Thyroid gland (tissue), 4 donors: ENCODE measurements at places on chromosomes 4 and X. TPM values are rescaled to one million over a fixed set of nuclear protein-coding genes. Genes with fewer than 3 reads are reported as not detected.

DNA sequence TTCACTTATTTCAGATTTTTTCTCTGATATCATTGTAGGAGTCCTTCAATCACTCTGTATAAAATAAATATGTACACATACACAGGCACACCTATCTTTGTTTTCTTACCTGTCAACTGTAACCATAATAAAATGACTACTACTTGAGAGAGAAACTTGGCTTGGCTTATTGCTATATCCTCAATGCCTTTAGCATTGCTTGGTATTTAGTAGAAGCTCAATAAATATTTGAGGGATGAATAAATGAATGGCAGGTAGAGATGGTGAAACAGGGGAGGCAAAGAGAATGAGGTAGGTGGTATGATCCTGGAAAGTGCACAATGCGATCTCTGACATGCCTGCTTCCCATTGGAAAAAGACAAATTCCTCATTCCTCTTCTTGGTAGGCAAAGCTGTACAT is 21.8 kb upstream of the CXCL6 start:
- no peaks in the 10 kb centered on the region for H3K4me1 ChIP-seq
- no peak overlapping the region for H3K27ac ChIP-seq
- H3K27me3 ChIP-seq = no peaks in the 10 kb centered on the region
- no peak overlapping the region for H3K4me3 ChIP-seq

DNA sequence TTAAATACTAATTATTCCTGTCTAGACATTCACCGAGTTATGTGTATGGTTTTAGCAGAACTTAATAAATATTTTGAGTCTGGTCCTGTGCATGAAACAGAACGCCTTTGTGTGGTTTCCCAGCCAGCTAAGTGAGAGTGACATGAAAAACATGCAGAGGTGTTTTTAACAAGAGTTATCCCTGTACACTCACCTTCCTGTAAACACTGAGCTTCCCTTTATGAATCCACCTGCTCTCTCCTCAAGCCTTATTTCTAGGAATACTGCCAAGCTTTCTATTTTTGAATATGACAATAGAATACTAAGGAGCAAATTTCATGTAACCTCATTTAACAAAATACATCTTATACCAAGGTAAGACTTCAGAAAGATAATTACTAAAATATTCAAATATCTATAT is 270.3 kb upstream of the CTSO start:
- no peak overlapping the region for H3K4me3 ChIP-seq
- no peaks in the 10 kb centered on the region for H3K36me3 ChIP-seq
- H3K27ac ChIP-seq = no peak overlapping the region
- no peaks in the 10 kb centered on the region for H3K4me1 ChIP-seq
- DNase-seq = no peak
- no peaks in the 10 kb centered on the region for H3K27me3 ChIP-seq

GRCh38 chrX:12770440-12770839 is 20.8 kb upstream of the PRPS2 start:
- DNase-seq = no peak
- H3K36me3 ChIP-seq = no peaks in the 10 kb centered on the region
- no peak overlapping the region for H3K4me3 ChIP-seq
- H3K4me1 ChIP-seq = no peaks in the 10 kb centered on the region

DNA sequence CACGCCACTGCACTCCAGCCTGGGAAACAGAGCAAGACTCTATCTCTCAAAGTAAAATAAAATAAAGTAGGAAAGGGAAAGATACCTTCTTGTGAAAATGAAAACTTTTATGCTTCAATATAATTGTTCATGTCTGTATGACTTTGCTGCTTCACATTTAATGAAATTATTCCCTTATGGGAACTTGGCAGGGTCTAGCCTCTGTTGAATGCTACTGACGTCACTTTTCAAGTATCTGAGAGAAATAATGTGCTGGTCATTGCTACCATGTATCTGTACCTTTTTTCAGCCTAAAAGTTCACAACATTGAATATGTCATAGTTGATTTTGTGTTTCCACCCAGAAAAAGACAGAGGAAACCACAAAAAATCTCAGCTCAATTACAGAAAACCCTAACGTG is 65.2 kb downstream of the PRDM5 start:
- no peaks in the 10 kb centered on the region for H3K27me3 ChIP-seq
- H3K4me1 ChIP-seq = no peaks in the 10 kb centered on the region
- DNase-seq = no peak

GRCh38 chr4:16641971-16642370 is 256.5 kb downstream of the LDB2 start:
- DNase-seq = no peak
- no peak overlapping the region for H3K27ac ChIP-seq
- H3K27me3 ChIP-seq = no peaks in the 10 kb centered on the region
- H3K4me1 ChIP-seq = peaks cover 6% of the 10 kb centered on the region

GRCh38 chrX:150503898-150504219 is 64.6 kb upstream of the MTM1 start:
- H3K4me1 ChIP-seq = peaks cover 57% of the 10 kb centered on the region
- H3K36me3 ChIP-seq = no peaks in the 10 kb centered on the region
- DNase-seq = peak; percentile 11
- peak overlapping the region; percentile 81 for H3K27ac ChIP-seq
- H3K27me3 ChIP-seq = no peaks in the 10 kb centered on the region
- H3K4me3 ChIP-seq = no peak overlapping the region

GRCh38 chrX:150766351-150767044 is 73.3 kb downstream of the MTMR1 start:
- H3K27me3 ChIP-seq = no peaks in the 10 kb centered on the region
- peaks cover 5% of the 10 kb centered on the region for H3K4me1 ChIP-seq
- no peak overlapping the region for H3K4me3 ChIP-seq
- no peaks in the 10 kb centered on the region for H3K36me3 ChIP-seq
- DNase-seq = no peak

DNA sequence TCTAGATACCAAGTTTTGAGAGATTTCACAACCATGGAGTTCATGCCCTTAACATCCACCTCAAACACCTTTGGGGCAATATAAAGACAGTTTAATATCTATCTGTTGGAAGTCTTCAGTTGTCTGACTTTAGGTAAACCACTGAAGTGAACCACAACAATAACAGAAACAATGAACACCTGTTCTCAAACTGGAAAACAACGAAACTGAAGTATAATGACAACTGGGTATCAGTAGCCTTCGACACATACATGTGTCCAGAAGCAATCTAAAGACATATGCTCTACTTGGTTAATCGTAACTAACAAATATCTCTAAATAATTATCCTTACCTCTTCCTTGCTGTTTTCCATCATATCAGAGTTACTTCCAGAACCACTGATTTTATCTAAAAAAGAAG is 87.8 kb downstream of the ATRX start:
- H3K27me3 ChIP-seq = no peaks in the 10 kb centered on the region
- H3K4me3 ChIP-seq = no peak overlapping the region
- no peak overlapping the region for H3K27ac ChIP-seq

DNA sequence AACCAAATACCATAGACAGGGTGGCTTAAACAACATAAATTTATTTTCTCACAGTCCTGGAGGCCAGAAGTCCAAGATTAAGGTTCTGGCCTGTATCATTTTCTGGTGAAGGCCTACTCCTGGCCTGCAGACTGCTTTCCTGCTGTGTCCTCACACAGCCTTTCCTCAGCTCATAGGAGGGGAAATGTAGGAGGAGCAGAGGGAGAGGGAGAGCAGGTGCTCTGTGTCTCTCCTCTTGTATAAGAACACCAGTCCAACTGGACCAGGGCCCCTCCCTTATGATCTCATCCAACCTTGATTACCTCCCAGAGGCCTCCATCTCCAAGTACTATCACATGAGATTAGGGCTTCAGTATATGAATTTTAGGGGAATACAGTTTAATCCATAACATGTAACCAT is 34.3 kb downstream of the RAPGEF2 start:
- no peak for DNase-seq
- H3K4me1 ChIP-seq = no peaks in the 10 kb centered on the region
- H3K36me3 ChIP-seq = no peaks in the 10 kb centered on the region
- no peak overlapping the region for H3K4me3 ChIP-seq
- H3K27me3 ChIP-seq = no peaks in the 10 kb centered on the region

GRCh38 chrX:20144491-20144890 is 2.9 kb upstream of the EIF1AX start:
- no peak overlapping the region for H3K27ac ChIP-seq
- H3K4me3 ChIP-seq = no peak overlapping the region
- no peaks in the 10 kb centered on the region for H3K27me3 ChIP-seq
- H3K36me3 ChIP-seq = no peaks in the 10 kb centered on the region
- DNase-seq = no peak
- H3K4me1 ChIP-seq = peaks cover 10% of the 10 kb centered on the region

DNA sequence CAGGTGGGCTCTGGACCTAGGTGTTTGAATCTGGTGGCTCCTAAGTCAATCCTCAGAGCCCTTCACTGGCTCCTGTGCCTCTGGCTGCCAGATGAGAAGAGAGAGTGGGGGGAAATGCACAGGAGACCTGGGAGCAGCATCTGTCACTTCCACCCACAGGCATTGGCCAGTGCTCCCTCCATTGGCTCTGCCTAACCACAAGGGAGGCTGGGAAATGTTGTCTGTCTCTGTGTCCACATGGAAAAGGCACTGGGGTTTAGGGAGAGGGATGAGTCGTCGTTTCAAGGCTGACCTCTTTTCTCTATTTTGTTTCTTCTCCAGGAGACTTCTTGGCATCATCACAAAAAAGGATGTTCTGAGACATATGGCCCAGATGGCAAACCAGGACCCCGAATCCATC is 76.4 kb downstream of the CLCN4 start:
- H3K4me3 ChIP-seq = no peak overlapping the region
- DNase-seq = no peak
- H3K27me3 ChIP-seq = no peaks in the 10 kb centered on the region
- H3K36me3 ChIP-seq = no peaks in the 10 kb centered on the region

DNA sequence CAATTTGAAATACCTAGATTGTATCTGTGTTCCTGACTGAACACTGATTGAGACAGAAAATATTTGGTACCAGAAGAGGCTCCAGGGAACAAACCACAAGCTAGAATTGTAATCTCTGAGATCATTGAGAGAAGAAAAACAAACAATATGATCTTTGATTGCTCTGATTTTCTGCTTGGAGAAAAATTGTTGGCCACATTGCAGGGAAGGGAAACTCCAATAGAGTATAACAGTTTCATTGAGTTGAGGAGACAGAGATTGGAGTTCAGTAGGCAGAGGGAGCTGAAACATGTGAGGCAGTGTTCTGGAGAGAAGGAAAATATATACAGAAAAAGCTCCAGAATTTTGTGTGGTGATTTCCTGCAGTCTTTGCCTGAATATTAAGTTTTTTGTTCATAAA is 158.2 kb downstream of the C4orf33 start:
- no peak overlapping the region for H3K4me3 ChIP-seq
- DNase-seq = no peak
- no peaks in the 10 kb centered on the region for H3K36me3 ChIP-seq
- H3K4me1 ChIP-seq = no peaks in the 10 kb centered on the region
- no peaks in the 10 kb centered on the region for H3K27me3 ChIP-seq

DNA sequence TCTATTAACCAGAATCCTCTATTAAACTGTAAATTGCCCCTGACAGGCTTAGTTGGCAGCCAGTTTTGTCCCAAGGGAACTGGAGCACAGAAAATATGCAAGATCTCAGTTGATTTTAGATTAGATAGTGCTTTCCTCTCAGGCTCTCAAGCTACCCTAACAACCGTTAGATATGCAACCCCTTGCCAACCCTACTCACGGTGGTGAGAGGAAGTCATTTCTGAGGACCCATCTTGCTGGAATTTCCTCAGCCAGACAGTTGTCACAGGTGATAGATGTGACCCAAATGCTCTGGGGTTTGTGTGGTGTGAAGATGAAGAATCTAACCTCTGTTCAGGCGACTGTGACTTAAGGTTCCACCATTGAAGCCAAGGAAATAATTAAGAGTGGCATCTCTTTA is 447.1 kb downstream of the MID1IP1 start:
- no peak overlapping the region for H3K4me3 ChIP-seq
- no peaks in the 10 kb centered on the region for H3K36me3 ChIP-seq
- H3K27me3 ChIP-seq = no peaks in the 10 kb centered on the region
- H3K27ac ChIP-seq = no peak overlapping the region
- H3K4me1 ChIP-seq = no peaks in the 10 kb centered on the region

DNA sequence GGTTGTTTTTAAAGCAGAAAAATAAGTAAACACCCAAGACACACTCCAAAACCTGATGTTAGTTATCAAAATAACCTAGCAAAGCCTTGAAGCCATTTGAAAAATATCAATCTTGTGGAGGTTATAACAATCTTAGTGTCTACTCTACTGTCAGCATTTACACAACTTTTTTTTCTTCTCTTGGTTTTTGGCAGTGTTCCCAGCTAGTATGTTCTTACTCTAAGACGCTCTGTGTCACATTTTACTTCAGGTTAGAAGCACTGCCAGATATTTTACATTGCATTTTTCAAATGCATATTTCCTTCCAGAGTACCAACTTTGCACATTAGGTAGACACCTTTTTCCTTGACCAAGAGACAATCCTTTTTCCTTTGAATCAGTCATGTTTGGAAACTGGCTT is 114.0 kb upstream of the INPP4B start:
- H3K27me3 ChIP-seq = no peaks in the 10 kb centered on the region
- H3K36me3 ChIP-seq = no peaks in the 10 kb centered on the region
- no peak for DNase-seq

DNA sequence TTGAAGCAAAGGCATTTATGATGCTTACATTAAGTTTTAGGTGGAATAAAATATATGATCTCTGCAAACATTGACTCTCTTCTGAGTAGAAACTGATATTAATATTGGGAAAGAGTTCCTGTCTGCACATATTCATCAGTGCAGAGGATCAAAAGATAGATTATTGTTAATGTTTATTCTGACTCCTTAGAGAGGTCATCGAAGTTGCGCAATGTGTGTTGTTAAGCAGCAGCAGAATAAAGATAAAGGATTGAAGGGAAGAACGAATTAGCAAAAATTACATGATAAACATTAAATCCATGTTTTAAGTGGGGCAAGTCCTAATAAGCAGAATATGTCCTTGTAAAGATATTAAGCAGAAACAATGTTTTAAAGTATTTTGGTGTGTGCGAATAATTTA is 72.6 kb upstream of the MBNL3 start:
- no peak overlapping the region for H3K4me3 ChIP-seq
- H3K27ac ChIP-seq = no peak overlapping the region
- H3K4me1 ChIP-seq = no peaks in the 10 kb centered on the region

- H3K4me3 ChIP-seq = peak overlapping the region; percentile 81
- H3K4me1 ChIP-seq = peaks cover 43% of the 10 kb centered on the region
- no peaks in the 10 kb centered on the region for H3K36me3 ChIP-seq
Observed at GRCh38 chr4:41360214-41360920, 103.6 kb downstream of the UCHL1 start.

DNA sequence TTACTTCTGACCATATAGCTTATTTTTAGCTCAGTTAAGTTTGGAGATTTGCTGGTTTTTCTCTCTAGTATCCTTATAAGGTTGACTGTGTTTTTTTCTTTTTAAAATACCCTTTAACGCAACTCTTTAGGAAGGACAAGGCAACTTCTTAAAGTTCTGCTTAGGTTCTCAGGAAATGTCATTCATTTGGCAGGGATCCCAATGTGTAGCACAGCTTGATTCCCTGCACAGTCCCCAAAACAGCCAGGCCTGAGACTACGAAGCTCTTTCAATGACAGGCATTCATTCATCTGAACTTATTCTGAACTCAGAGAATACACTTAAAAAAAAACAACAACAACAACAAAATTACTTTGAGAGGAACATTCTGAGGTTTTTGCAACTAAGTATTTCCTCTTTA is 1765.8 kb downstream of the PCDH7 start:
- H3K27me3 ChIP-seq = no peaks in the 10 kb centered on the region
- peak; percentile 12 for DNase-seq
- H3K4me3 ChIP-seq = no peak overlapping the region
- H3K36me3 ChIP-seq = no peaks in the 10 kb centered on the region
- no peaks in the 10 kb centered on the region for H3K4me1 ChIP-seq
- no peak overlapping the region for H3K27ac ChIP-seq

GRCh38 chr4:108165586-108165985 is 3.1 kb downstream of the LEF1 start:
- no peak overlapping the region for H3K27ac ChIP-seq
- DNase-seq = no peak
- peak overlapping the region; percentile 54 for H3K4me3 ChIP-seq

PDLIM3 gene
- 411 TPM for total RNA-seq

HAND2 gene
- 2.0 TPM for total RNA-seq

TLR1 gene
- 6.5 TPM for total RNA-seq

FLNA gene
- total RNA-seq = 143 TPM

TGIF2LX gene
- total RNA-seq = not detected
